ENCODE measurements at places on chromosomes 2 and 18.

DNA sequence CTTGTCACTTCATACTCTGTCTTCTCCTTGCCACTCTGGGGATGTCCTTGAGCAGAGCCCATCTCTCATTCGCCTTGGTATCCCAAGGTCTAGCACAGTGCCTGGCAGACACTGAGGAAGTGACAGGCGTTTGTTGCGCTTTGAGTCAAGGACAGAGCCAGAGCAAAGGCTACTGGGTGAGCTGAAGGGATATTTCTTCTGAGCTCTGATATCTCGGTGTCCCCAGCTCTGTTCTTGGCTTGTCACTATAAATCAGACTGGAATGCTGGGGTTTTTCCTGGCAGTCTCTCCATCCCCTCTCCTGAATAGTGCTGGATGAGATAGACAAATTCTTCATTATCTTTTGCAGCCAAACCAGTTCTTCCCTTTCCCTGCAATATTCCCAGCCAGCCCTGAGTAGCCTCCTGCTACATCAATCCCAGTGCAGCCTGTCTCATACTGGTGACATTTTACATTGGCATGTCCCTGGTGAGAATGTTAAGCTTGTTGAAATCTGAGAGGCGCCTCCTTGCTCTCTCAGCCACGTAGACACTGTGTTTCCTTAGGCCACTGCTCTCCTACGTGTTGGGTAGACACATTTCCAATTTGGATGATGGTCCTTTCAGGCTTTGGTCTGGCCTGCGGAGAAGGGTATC, 61.7 kb downstream of the CTIF start:
- DNase-seq: no peak

GRCh38 chr18:63336366-63337099, 17.0 kb upstream of the BCL2 start:
- no peak for DNase-seq

GRCh38 chr2:221490506-221491060, 81.5 kb downstream of the EPHA4 start:
- no peak for DNase-seq

DNA sequence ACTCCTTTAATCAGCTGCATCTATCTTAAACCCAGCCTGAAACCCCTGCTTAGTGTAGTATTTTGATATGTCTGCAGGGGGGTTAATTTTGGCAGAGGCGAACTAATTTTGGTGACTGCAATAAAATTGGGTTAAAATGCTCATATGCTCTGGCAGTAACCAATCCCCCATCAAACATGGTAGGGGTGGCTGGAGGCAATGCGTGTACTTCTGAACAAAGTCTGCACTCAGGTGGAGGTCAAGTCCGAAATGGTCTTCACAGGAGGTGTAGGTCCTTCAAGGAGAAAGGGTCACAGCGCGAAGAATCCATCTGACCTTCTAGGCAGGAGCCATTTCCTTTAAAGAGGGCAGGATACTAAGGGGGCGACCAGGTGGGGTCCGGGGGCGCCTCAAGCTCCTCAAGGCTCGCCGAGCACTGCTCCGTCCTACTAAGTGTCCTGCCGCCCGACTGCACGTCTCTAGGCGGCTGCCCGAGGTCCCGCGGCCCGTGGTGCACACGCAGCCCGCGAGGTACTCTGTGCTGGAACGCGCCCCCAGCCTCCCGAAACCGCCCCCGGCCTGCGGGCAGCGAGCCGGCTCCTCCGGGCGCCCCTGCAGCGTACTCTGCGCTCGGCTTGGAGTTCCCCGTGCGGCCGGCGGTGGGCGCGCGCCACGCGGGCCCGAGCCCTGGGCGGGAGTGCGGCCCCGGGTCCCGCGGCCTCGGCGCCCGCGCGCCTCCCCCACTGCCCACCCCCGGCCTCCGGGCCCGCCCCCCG, 1.7 kb upstream of the LDLRAD4 start:
- DNase-seq: peak; percentile 60

GRCh38 chr2:164697688-164698461, 76.6 kb upstream of the GRB14 start:
- no peak for DNase-seq

GRCh38 chr2:196163285-196163684, 8.1 kb downstream of the STK17B start:
- DNase-seq: no peak

DNA sequence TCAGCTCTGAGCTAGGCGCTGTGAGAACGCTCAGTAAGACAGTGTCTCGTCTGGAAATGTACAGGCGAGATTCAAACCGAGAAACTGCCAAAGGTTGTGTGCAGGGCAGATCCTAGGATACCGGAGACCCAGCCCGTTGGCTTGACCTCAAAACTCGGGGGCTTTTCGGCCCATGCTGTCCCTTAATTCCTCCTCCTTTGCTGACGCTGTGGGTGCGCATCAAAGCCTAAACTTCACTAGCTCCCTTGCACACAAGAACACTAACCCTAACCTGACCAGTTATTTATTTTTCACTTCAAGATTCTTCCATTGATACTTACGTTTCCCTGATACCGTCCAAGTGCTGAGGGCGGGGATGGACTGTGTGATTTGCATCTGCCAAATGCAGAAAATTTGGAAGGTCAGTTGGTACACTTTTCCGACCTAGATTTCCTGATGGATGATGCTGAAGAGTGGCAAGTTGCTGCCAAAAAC, 1.0 kb upstream of the AAK1 start:
- DNase-seq: no peak

GRCh38 chr18:60925892-60926291, 407.3 kb upstream of the CDH20 start:
- no peak for DNase-seq

GRCh38 chr2:11617984-11618707, 51.8 kb downstream of the NTSR2 start:
- DNase-seq: no peak

DNA sequence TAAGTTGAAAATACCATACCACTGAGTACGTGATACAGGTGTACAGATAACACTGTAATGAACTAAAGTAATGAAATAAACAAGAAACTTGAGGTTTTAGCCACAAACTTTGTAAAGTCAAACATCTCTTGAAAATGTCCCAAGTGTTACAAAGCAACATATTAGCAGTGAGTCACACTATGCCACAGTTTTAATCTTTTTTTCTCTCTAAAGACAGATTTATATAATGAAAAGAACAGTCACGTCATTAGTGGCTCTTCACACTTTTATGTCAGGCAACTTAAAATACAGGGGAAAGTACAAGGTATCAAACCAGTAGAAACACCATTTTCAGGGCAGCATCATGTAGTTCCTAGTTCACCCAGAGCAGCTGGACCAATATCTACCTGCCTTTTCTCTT, 42.1 kb downstream of the RAPH1 start:
- no peak for DNase-seq

DNA sequence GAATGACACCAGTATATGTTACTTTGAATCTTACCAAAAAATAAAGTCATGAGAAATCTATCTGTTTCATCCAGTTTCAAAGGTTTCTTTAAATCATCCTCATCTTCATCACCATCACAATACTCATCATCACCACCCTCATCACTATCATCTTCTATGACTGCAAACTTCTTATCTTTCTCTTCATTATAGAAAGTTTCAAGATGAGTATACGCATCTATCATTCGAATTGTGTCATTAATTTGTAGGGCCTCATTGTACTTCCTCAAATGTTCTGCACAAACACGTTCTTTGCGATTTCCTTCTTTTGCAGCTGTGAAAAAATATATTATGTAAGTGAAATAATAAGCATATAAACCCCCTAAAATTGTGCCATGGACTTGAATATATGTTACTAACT, 34.1 kb upstream of the FAP start:
- DNase-seq: no peak

GRCh38 chr2:189580658-189581353, at the start of gene SLC40A1:
Gene SLC40A1 (minus strand): TSS chr2:189580786. CDS start chr2:189580460, 326 bp downstream.
- peak; percentile 63 for DNase-seq

DNA sequence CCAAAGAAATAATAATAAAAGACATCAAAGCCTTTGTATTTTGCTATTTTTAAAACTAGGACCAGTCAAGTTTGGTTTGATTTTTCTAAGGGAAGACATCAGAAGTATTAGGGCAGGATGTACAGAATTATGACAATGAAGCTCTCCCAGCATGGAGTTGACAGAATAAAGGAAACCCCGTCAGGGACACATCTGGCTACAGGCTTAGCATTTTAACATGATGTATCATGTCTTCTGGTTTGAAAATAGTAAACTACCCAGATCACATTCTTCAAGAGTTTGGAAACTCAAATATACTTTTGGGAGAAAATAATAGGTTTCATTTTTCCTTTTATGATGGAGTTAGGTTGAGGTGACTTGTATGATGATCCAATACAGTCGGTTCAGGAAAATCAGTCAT, 552.0 kb upstream of the CDH2 start:
- no peak for DNase-seq

DNA sequence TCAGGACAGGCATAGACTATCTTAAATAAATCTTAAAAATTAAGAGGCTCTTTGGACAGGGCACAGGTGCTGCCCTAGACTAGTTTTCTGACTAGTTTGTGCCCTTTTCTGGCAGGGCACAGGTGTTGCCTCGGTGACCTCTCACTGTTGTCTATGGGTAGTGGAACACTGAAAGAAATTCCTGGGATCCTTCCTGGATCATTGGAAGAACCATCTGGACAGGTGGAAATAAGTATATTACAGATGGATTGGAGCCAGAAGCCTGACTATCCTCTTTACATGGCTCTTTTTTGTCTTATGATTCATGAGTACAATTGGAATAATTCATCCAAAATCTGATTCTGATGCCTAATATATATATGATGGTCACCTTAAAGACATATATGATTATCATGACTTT, 286.6 kb downstream of the RIT2 start:
- DNase-seq: no peak

- DNase-seq: no peak
Observed at GRCh38 chr2:38700881-38701458, 35.1 kb downstream of the GALM start.

DNA sequence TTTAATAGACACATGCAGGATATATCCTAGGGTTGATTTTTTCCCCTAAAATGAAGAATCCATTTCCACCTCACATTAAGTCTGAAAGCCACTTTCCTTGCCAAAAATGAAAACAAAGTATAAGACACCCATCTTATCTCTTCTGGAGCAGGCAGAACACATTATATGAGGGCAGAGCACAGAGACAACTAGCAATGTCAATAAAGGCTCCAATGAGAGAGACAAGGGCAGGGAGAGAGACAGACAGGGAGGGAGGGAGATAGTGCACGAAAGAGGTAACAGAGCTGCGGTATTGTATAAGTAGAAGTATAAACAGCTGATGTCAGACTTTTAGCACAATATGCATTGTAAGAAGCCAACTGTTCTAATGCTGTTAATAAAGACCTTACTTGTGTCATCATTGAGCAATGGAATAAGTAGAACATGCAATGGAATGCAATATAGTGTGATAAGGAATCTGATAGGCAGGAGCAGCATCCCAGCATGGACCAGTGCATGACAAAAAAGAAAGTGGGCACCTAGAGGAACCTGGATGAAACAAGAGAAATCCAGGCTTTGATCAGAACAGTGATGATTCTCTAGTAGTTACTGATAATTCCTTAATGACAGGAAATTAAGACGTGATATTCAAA, 150.6 kb upstream of the TCF4 start:
- DNase-seq: no peak

GRCh38 chr2:64945973-64946768, 43.0 kb upstream of the SLC1A4 start:
- no peak for DNase-seq

- peak; percentile 78 for DNase-seq
Observed at GRCh38 chr2:227407591-227408151, 19.9 kb upstream of the SCYGR1 start.

GRCh38 chr2:226791056-226791486, 8.5 kb downstream of the IRS1 start:
- peak; percentile 38 for DNase-seq

- DNase-seq: peak; percentile 90
Observed at GRCh38 chr2:60294901-60295635, 258.4 kb downstream of the BCL11A start.

GRCh38 chr2:135164431-135164830, 112.3 kb downstream of the RAB3GAP1 start:
- no peak for DNase-seq

DNA sequence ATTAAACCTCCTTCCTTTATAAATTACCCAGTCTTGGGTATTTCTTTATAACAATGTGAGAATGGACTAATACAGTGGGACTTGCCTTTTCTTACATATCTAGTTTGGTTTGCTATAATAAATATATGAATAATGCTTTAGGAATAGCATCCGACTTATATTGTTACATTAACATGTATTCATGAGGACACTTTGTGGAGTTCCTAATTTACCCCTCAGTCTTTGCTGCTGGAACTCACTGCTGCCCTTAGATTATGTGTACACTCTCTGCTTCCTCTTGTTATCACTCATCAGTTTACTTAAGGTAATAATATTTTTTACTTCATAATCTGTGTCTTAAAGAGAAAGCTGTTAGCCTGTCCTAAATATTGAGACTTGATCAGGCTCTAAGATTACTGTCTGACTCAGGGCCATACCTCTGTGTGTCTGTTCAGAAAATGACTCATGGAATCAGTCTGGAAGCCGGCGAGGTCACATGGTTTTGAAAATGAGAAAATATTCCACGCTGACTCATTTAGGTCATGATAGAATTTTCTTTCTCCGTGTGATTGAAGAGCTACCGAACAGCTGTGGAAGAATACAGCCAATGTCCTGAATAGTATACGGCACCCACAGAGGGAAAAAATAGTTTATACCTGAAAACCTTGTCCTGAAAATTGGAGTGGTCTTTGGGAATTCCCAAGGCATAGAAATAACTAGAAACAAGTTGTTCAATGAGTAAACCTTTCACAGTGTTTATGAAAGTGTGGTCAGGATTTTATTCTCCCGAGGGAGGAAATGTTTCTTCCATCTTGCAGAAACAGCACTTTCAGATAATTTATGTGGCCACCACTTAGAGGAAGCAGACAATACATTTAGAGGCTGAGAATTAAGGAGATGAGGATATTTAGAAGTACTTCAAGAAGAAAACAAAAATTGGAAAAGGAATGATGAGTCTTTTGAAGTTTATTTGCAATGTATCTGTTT, 156.4 kb downstream of the DSEL start:
- DNase-seq: no peak

DNA sequence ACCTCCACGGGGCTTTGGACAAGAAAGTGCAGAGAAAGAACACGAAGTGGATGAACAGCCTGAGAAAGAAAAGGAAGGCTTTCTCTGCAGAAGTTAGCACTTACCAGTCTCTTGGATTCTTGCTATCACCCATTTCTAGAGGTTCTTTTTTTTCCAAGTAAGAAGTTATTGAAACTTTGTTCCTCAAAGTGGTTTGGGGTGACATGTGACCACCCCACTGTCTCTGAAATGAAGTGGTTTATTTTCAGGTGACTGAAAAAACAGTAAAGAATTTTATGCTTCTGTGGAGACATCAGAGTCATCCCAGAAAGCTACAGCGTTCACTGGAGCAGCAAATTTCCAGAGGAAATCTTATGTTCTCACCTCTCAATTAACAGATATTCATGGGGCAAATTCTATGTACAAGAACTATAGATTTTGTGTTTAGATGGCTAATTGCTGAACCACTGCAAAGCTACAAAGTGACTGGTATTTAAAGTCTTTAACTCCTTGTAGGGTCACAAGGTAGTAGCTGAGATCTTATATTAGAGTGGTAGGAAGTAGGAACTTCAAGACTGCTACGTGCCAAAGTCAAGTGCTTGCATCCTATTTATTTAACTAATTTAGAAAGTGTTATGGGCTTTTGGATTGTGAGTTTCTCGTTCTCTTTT, 267.5 kb downstream of the TGIF1 start:
- no peak for DNase-seq

Measured in WERI-Rb-1 (cell line).